ENCODE measurements at places on chromosomes 3 and 15.

DNA sequence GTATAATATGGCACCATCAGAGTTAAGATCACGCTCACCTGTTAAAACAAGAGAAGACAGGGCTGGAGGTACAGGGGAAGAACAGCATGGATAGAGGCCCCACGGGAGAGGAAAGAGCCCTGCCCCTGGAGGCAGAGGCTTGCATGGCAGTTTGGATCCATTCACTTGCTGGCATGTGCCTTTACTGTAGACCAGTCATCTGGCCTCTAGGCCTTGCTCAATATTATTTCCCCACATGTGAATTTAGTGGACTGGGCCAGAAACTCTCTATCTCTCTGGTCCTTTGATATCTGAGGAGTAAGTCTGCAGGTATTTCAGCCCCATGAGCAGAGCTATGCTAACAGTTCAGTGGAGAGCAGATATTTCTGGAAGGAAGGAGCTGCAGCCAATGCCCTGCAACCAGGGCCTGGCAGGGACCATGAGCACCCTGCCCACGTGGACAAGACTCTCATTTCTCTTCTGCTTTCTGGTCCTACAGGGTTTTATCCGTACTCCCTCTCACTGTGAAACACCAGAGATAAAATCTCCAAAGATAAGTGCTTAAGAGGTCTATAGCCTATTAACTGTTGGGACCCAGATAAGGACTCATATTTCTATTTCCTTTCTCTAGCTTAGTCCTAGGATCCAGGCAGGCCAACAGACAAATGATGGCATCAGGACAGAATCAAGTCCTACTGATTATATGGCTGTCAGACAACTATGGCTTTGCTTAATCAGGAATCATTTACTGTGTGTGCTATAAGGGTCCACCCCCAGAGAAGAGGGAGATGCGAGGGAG lies 65.0 kb downstream of the CLDN11 start:
- DNase-seq: no peak

GRCh38 chr3:160851629-160852210 lies 95.7 kb downstream of the PPM1L start:
- no peak for DNase-seq

DNA sequence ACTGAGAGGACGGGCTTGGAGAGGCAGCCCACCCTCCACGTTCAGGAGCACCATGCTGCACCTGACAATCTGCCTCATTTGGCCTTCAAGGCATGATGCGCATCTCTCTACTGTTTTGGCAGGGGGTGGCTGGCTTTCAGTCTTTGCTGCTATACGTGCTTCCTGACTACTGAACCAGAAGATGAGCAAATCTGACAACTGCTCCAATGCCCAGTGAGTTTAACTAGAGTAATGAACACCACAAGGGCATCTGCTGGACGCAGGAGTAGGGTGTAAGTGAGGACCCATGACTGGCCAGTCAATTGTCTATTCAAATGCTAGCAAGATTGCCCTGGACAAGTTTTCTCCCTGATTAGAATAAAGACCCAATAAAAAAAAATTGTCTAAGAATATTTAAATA lies 335.7 kb downstream of the MAGI1 start:
- no peak for DNase-seq

DNA sequence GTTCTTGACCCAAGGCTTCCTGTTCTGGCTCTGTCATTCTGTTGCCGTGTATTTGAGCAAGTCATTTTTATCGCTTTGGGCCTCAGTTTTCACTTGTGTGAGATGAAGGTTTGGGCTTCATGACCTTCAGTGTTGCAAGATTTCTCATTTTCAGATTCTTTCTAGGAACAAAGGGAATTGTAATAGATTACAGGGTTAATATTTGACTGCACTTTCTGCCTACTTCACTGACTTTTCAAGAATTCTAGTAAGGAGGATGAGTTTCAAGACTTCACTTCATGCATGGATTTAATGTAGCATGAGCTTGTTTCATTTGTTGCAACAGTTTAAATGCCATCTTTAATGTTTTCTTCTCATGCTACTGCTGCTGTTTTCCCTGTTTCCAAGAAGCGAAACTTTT lies 226.5 kb downstream of the NLGN1 start:
- no peak for DNase-seq

DNA sequence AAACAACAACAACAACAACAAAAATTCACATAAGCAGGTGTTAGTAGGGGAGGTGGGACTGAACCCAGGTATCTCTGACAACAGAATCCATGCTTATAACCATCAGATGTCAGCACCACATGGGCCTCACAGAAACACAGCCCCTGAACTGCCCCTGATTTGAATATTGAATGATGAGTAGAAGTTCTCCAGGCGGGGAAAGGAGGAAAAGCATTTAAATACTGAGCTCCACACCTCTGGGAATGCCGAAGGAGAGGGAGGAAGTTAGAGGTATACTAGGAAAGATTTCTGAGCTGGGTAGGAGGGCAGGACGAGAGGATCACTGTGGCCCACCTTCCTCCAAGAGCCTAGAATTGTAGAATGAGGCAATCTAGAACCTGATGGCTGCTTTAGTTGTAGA lies 31.9 kb upstream of the EIF4A2 start:
- no peak for DNase-seq

DNA sequence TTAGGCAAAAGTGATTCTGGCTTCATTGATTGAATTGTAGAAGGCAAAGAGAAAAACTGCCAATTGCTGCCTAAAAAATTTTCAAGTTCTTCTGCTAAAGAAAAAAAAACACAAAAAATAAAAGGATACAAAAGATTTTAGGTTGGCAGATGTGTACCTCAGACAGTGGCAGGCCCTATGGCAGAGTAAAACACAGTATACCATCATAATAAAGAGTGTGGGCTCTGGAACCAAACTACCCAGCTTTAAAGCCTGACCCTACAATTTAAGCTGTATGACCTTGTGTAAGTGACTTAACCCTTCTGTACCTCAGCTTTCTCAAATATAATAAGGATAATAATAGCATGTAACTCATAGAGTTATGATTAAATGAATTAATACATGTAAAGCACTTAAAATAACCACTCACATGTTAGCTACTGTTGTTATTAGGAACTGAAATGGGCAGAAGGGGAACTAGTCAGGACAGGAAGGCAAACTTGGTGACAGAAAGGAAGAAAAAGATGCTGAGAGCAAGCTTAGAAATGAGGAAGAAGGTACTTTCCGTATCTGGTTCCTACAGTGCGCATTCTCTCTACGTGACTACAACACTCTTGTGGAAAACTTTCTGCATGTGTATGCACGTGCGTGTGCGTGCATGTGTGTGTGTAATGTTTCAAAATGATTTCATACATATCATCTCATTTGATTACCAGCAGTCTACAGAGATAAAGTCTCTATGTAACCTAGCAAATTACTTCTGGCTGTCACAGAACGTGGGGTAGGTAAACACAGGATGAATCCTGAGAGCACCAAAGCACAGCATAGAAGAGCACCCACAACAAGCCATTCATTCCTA lies 13.6 kb upstream of the GATM start:
- no peak for DNase-seq

- DNase-seq: no peak
Measured at GRCh38 chr15:52124270-52124880, 11.8 kb upstream of the BCL2L10 start.

GRCh38 chr15:65222891-65223290 lies 11.6 kb upstream of the CILP start:
- DNase-seq: no peak

DNA sequence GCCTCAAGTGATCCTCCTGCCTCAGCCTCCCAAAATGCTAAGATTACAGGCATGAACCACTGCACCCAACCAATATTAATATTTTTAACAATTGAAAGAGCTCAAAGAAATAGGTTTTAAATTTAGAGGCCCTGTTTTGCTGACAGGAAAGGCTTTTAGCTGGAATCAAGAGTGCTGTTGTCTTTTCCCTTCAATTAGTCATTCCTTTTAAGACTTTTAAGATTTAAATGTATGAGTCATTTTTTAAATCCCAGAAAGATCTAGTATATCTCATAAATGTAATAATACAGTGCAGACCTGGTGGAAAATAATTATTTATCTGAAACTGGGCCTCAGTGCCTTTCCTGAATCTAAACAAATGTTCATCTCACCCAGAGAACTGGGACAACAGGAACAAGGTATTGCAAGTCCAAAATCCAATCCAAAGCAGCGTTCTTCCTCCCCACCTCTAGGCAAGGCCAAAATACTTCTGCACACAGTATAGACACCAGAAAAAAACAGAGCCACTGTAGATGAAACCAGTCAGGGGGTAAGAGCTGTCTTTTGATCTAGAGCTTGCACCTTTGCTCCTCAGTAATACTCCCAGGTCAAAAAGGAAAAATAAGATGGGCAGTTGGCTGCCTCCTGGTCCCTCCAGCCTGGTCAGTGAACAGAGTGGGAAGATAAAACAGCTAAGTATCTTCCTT lies 14.4 kb downstream of the AGTR1 start:
- no peak for DNase-seq

DNA sequence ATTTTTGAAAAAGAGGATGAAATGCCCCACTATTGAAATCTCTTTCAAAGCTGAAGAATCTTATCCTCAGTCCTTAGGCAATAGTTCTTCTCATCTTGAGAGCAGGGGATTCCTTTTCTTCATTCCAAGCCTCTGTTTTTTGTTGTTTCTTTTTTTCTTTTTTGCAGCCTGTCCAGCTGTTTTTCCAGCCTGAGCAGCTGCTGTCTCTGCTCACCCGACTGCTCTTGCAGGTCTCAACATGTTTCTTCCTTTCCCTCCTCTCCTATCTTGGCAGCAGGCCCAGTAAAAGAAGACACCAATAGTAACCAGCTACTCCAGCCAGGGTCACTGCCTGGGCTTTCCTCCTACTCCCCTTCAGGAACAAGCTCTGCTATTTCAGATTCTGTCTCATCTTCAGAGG lies 23.8 kb downstream of the MEX3B start:
- DNase-seq: no peak

DNA sequence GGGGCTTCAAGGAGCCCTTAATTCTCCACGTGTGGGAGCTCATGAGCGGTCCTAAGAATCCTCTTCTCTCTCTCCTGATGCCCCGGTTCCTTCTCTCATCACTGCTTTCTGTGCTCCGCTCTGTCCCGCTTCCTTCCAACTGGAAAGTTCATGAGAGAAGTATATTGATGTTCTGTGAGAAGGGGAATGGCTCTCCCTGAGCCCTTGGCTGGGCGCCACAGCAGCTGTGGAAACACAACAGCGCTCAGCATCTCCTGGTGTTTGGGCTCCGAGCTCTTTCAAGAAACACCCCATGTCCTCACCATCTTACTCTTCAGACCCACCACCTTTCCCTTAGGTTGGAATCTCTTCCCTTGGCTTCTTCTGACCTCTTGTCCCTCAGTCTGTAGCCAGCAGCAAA lies 161.7 kb downstream of the VGLL4 start:
- no peak for DNase-seq

DNA sequence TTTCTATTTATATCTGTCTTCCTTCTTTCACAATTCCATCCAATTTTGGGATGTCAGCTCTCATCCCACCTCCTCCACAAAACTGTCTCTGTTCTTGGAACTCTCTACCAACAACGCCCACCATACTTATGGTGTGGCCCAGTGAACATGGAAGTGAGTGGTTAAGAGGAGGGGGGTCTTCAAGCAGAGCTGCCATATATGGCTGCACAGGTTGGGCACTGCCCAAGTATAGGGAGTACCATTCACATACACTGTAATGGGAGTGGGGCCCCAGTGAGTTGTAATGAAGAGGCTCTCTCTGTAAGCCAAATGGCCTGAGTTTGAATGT lies 7.9 kb upstream of the CAMK1 start:
- no peak for DNase-seq

GRCh38 chr3:24507776-24508422 lies 13.2 kb upstream of the THRB start:
- DNase-seq: no peak

- DNase-seq: no peak
Measured at GRCh38 chr3:148903941-148904340, 38.8 kb downstream of the CPA3 start.

GRCh38 chr3:147191795-147192385 lies 214.5 kb downstream of the ZIC4 start:
- DNase-seq: peak; percentile 37

DNA sequence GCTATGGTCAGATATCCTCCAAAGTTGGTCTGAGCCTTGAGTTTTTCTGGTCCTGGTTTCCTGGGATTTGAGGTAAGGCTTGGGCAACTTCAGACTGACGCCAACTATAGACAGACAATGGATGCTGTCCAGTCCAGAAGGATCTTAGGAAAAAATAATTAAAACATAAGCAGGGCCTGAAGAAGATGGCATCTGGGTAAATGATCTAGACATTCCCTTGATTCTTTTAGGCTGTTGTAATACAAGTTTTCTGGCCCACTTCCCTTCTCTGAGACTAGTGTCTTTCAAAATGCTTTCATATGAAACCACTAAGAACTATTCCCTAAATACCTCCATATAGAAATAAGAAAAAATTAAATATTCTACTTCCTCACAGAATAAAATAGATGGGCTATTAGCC lies 47.7 kb upstream of the PLXND1 start:
- DNase-seq: no peak

GRCh38 chr15:29925227-29926082 lies 103.2 kb upstream of the TJP1 start:
- peak; percentile 92 for DNase-seq

DNA sequence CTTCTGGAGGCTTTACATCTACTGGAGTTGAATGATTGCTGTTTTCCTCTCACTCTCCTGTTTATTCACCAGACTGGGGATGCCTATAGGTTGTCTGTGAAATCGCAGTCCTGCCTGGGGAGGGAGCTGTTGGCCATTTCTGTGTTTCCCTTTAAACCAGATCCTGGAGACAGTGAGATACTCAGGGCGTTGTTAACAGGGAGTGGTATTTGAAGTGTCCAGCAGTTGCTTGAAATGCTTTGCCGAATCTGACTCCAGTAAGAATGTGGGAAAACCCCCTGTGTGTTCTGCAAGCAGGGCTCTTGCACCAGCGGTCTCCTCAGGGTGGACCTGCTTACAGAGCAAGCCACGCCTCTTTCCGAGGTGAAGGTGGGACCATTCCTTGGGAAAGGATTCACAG lies 4.3 kb upstream of the LRRK1 start:
- no peak for DNase-seq

- no peak for DNase-seq
Measured at GRCh38 chr3:68878962-68879361, 53.4 kb downstream of the TAFA4 start.

DNA sequence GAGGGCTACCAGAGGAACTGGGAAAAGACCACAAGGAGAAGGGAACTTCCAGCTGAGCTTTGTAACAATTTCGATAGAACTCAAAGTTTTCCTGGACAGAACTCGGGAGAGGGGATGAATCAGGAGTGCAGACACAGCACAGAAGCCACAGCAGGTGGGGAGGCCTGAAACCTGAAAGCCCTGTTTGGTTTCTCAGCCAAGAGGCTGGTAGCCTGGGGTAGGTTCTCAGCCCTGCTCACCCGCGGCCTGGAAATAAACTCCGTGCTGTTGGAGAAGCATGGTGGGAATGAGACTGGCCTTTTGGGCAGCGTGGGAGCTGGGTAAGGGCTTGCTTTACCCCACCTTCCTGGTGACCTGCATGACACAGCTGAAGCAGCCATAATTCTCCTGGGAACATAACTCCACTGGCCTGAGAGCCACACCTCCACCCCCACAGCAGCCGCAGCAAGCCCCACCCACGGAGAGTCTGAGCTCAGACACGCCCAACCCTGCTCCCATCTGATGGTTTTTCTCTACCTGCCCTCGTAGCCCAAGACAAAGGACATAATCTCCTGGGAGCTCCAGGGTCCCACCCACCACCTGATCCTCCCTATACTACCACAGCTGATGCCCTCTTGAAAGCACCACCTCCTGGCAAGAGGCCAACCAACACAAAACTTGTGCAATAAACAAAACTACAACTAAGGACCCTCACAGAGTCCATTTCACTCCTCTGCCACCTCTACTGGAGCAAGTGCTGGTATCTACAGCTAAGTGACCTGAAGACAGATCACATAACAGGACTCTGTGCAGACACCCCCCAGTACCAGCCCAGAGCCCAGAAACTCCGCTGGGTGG lies 52.5 kb upstream of the CHRM5 start:
- peak; percentile 23 for DNase-seq
